Trophoblast cell (in vitro differentiated cells and primary cell): ENCODE measurements at places on chromosomes 13 and 19.

DNA sequence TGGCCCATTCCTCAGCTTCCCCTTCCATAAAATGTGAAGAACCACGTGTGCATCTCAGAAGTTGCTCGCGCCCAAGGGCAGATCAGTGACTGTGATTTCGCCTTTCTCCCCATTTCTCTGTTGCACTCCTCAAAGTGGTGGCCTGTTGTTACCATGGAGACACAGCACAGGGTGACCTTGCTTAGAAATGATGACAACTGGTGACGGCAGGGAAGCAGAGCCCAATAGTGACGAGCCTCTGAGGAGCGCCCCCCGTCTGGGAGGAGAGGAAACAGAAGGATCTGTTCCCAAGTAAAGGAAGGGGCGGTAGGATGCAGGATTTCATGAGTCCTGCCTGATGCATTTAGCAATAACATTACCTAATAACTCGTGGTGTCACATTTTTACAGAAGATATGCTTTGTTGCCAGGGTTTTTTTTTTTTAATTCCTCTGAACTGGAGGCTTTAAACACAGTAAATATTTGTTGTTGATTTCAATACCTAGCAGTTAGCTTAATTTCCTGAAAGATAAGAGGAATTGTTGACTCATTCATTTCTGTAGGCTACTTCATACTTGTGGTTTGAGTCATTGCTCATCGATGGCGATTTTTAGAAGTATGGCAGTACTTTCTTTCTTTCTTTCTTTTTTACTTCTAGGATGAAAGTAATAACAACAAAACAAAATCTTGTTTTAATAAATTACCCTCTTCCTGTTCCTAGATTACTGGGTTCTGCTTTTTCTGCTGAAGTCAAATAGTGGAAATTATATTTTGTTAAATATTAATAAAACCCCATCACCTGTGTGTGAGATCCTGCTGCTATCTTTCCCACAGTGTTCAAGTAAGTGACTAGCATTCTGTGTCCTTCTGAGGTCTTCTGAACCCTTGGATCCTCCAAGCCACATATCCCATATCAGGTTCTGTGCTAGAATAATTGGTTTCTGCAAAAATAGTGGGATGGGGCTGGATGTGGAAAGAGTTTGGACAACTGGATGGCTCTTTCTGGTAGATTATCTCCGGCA lies 36.0 kb downstream of the MBNL2 start:
- H3K4me3 ChIP-seq, result no peak overlapping the region
- peak; percentile 94 for DNase-seq
- H3K27me3 ChIP-seq, result no peaks in the 10 kb centered on the region
- peaks cover 3% of the 10 kb centered on the region for H3K36me3 ChIP-seq
- H3K27ac ChIP-seq, result peak overlapping the region; percentile 96

DNA sequence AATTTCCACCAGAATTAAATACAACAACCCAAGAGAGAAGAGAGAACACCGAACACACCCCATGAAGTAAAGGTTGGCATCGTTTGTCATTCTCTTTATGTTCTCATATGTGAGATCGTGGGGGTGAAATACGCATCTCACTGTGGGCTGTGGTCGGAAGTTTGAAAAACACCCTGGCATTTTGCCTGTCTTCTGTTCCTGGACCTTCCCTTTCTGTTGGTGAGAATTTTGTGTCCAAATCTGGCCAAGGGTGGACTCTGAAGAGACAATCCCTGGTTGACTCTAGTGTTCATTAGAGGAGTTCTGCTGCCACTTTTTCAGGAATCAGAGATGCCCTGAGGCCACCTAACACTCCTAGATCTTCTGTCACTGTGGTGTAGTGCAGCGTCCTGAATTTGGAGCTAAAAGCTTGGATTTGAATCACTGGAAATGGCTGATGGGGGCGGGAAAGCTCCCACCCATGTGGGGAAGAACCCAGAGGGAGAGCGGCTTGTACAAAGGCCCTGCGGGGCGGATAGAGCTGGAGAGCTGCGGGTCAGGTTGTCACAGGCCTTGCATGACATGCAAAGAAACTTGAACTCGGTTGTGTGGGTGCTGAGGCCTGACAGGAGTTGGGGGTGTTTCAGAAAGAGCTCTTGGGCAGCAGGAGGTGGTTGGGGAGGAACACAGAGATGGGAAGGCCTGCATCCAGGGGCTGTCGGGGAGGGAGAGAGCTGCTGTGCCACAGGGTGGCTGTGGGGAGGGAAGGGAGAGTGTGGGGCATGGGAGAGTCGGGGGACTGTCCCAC lies 11.1 kb upstream of the SPATA13 start:
- DNase-seq, result peak; percentile 79
- no peaks in the 10 kb centered on the region for H3K27me3 ChIP-seq
- peak overlapping the region; percentile 62 for H3K27ac ChIP-seq

GRCh38 chr19:30886222-30886621 lies 463.0 kb downstream of the TSHZ3 start:
- H3K4me3 ChIP-seq, result no peak overlapping the region
- no peaks in the 10 kb centered on the region for H3K4me1 ChIP-seq
- H3K36me3 ChIP-seq, result no peaks in the 10 kb centered on the region

- no peaks in the 10 kb centered on the region for H3K4me1 ChIP-seq
- no peak for DNase-seq
- H3K27me3 ChIP-seq, result no peaks in the 10 kb centered on the region
- H3K27ac ChIP-seq, result no peak overlapping the region
- no peak overlapping the region for H3K4me3 ChIP-seq
Observed at GRCh38 chr19:54607785-54608150, 14.3 kb downstream of the LILRA1 start.

GRCh38 chr13:92459306-92459705 lies 767.3 kb upstream of the GPC6 start:
- no peaks in the 10 kb centered on the region for H3K4me1 ChIP-seq
- no peaks in the 10 kb centered on the region for H3K36me3 ChIP-seq
- no peak overlapping the region for H3K4me3 ChIP-seq
- no peak overlapping the region for H3K27ac ChIP-seq
- DNase-seq, result no peak
- H3K27me3 ChIP-seq, result no peaks in the 10 kb centered on the region

- H3K4me3 ChIP-seq, result no peak overlapping the region
- H3K4me1 ChIP-seq, result no peaks in the 10 kb centered on the region
- H3K27ac ChIP-seq, result no peak overlapping the region
- H3K36me3 ChIP-seq, result no peaks in the 10 kb centered on the region
- no peaks in the 10 kb centered on the region for H3K27me3 ChIP-seq
Observed at GRCh38 chr13:20559659-20560356, 7.1 kb upstream of the IFT88 start.

DNA sequence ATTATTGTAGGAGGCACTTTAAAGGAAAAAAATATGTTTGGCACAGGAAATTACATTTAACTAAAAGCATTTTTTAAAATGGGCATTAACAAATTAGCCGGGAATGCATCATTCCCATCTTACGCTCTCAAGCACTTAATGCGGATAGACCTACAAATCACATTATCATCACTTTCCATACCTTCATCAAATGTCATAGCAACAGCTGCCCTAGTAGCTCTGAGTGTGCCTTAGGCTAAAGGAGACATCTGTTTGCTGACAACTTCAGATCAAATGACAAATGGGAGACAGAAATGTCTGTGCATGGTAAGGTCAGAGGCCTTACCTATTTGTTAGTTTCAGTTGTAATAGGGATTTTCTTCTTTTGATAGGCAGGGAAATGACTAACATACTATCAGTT lies 773.2 kb upstream of the SLC10A2 start:
- no peaks in the 10 kb centered on the region for H3K36me3 ChIP-seq
- no peaks in the 10 kb centered on the region for H3K27me3 ChIP-seq
- H3K4me3 ChIP-seq, result no peak overlapping the region
- H3K4me1 ChIP-seq, result no peaks in the 10 kb centered on the region
- no peak for DNase-seq

DNA sequence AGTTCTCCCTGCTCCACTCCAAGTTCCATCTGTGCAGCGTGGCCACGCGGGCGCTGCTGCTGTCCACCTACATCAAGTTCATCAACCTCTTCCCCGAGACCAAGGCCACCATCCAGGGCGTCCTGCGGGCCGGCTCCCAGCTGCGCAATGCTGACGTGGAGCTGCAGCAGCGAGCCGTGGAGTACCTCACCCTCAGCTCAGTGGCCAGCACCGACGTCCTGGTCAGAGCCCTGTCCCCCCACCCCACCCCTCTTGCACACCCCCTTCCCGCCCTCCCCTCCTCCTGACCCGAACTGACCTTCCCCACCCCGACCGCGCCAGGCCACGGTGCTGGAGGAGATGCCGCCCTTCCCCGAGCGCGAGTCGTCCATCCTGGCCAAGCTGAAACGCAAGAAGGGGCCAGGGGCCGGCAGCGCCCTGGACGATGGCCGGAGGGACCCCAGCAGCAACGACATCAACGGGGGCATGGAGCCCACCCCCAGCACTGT lies 11.6 kb downstream of the FUZ start:
- no peak overlapping the region for H3K4me3 ChIP-seq
- no peaks in the 10 kb centered on the region for H3K27me3 ChIP-seq
- DNase-seq, result no peak

- no peak overlapping the region for H3K4me3 ChIP-seq
- peaks cover 2% of the 10 kb centered on the region for H3K4me1 ChIP-seq
- no peak for DNase-seq
Observed at GRCh38 chr19:16043156-16043757, 33.0 kb upstream of the TPM4 start.

GRCh38 chr13:42899266-42899665 lies 92.8 kb downstream of the EPSTI1 start:
- DNase-seq, result no peak
- H3K4me3 ChIP-seq, result no peak overlapping the region
- H3K36me3 ChIP-seq, result peaks cover 4% of the 10 kb centered on the region
- H3K27ac ChIP-seq, result no peak overlapping the region
- H3K4me1 ChIP-seq, result no peaks in the 10 kb centered on the region

GRCh38 chr19:16417660-16418596 lies 53.8 kb downstream of the EPS15L1 start:
- peaks cover 22% of the 10 kb centered on the region for H3K4me1 ChIP-seq
- no peaks in the 10 kb centered on the region for H3K27me3 ChIP-seq
- H3K4me3 ChIP-seq, result no peak overlapping the region
- peak; percentile 87 for DNase-seq
- H3K36me3 ChIP-seq, result peaks cover 62% of the 10 kb centered on the region

GRCh38 chr13:26561067-26561466 lies 3.6 kb downstream of the WASF3 start:
- H3K4me1 ChIP-seq, result peaks cover 7% of the 10 kb centered on the region
- H3K27me3 ChIP-seq, result peaks cover 7% of the 10 kb centered on the region
- H3K36me3 ChIP-seq, result no peaks in the 10 kb centered on the region
- no peak overlapping the region for H3K4me3 ChIP-seq
- no peak overlapping the region for H3K27ac ChIP-seq

- H3K4me3 ChIP-seq, result no peak overlapping the region
- no peaks in the 10 kb centered on the region for H3K4me1 ChIP-seq
- H3K27ac ChIP-seq, result no peak overlapping the region
Observed at GRCh38 chr19:2675892-2676291, 26.6 kb downstream of the GNG7 start.

DNA sequence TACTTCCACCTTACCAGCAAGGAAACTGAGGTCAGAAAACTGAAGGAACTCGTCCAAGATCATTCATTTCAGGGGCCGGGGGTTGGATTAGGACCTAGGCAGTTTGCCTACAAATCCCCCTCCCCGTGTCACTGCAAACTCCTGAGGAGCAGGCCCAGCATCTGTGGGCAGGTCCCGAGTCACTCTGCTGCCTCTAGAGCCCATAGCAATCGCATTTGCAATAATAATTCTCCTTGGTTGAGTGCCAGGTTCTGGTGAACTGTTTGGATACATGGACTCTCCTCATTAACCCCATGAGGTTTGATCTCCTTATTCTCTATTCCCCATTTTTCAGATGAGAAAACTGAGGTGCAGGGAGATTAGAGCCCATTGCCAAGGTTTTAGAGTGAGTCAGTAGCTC lies 903 bp downstream of the PIN1 start:
- H3K36me3 ChIP-seq, result peaks cover 17% of the 10 kb centered on the region
- H3K4me3 ChIP-seq, result no peak overlapping the region
- H3K4me1 ChIP-seq, result peaks cover 4% of the 10 kb centered on the region

GRCh38 chr13:66087269-66087710 lies 1142.8 kb downstream of the PCDH9 start:
- H3K36me3 ChIP-seq, result no peaks in the 10 kb centered on the region
- DNase-seq, result no peak
- H3K27ac ChIP-seq, result no peak overlapping the region
- H3K4me1 ChIP-seq, result no peaks in the 10 kb centered on the region
- H3K27me3 ChIP-seq, result no peaks in the 10 kb centered on the region

DNA sequence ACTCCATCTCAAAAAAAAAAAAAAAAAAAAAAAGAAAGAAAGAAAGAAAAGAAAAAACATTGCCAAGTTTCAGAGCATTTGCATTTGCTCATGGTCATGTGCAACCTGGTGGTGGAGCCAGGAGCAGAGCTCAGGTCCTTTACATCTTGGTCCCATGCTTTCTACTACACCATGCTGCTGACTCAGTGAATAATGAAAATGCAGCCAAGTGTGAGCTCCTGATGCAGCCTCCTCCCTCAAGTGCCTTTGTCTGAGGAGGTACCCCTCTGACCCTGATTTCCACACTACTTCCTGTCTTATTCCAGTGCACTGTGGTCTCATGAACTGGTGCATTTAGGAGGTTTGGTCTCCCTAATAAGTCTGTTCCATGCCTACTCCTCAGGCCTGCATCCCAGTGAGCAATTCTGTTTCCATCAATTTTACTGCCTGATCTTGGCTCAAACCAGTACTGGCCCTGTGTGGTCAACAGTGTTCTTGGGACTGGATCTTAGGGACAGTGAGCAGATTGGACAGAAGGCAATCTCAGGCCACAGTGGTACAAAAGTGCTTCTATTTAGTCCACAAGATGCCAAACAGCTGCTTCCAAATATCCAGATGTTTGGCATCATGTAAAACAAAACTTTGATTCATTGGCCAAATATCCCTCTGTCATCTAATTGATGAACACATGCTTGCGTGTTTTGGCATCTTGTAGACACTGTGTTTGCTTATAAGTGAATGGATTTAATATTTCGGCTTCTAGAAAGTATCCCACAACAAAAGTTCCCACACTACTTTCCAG lies 28.8 kb upstream of the LRCH1 start:
- H3K4me3 ChIP-seq, result no peak overlapping the region
- DNase-seq, result no peak
- no peak overlapping the region for H3K27ac ChIP-seq

GRCh38 chr13:29693275-29693945 lies 97.9 kb upstream of the SLC7A1 start:
- no peak overlapping the region for H3K4me3 ChIP-seq
- H3K27ac ChIP-seq, result no peak overlapping the region
- peaks cover 2% of the 10 kb centered on the region for H3K4me1 ChIP-seq
- no peaks in the 10 kb centered on the region for H3K27me3 ChIP-seq
- no peaks in the 10 kb centered on the region for H3K36me3 ChIP-seq

DNA sequence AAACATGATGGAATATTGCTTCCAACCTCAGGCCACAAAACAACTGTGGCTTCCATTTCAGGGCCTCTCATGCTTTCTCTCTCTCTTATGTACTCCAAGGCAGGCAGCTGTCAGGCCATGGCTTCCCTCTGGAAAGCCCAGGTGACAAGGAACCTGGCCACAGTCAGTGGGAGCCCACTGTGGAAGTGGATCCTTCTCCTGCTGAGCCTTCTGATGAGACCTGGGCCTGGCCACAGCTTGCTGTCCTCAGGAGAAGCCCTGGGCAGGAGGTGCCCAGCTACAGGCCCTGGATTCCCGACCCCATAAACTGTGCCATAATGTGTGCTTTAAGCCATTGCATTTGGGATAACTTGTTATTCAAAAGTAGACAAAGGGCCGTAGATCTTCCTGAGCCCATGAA lies 71.2 kb downstream of the SPACA7 start:
- H3K36me3 ChIP-seq, result no peaks in the 10 kb centered on the region
- no peak overlapping the region for H3K4me3 ChIP-seq
- no peaks in the 10 kb centered on the region for H3K27me3 ChIP-seq
- no peaks in the 10 kb centered on the region for H3K4me1 ChIP-seq

- DNase-seq, result no peak
- no peaks in the 10 kb centered on the region for H3K4me1 ChIP-seq
- H3K4me3 ChIP-seq, result no peak overlapping the region
- H3K27me3 ChIP-seq, result no peaks in the 10 kb centered on the region
Observed at GRCh38 chr13:104847922-104848321, 1687.5 kb downstream of the EFNB2 start.
